ENCODE measurements at places on chromosomes 12 and 14. TPM values are rescaled to one million over a fixed set of nuclear protein-coding genes. Genes with fewer than 3 reads are reported as not detected.

ERO1A gene
- total RNA-seq, result 67.3 TPM

OAS1 gene
- 48.4 TPM for total RNA-seq

HOXC6 gene
- 2.3 TPM for total RNA-seq

PDZRN4 gene
- 13.9 TPM for total RNA-seq

GPR132 gene
- 1.5 TPM for total RNA-seq

KRT83 gene
- total RNA-seq, result not detected
